Stimulated activated CD4-positive, alpha-beta T cell treated with anti-CD3 and anti-CD28 coated beads, Interleukin-1b, Interleukin-23, amount 100 ng/mL, for 1 hour (primary cell): ENCODE measurements at places on chromosomes 6 and 20.

DNA sequence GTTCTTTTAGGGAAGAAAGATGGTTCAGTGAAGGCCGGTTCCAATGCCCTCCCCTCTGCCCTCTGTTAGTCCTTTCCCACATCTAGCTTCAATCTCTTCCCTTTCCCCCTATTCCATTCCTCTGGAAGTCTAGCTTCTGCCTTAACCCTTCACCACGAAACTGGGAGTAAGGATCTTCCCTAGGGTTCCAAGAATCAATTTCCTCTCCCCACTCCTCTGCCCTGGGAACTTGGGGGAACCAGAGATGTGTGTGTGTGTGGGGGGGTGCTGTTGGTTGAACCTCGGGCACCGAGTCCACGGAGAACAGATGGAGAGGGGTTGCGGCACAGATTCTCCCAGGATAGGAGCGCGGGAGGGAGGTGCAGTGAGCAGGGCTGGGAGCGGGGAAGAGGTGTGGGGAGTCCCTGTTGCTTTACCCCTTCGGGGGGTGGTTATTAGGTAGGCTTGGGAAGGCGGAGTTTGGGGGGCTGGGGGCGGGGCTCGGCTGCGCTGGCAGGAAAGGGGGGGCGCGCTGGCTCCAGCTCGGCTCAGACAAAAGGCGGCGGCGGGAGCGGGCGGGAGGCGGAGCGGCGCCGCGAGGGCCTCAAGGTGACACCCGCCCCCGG, at the start of gene TMEM151B:
Gene TMEM151B (plus strand): TSS at position 530 of the 605 bp plus-strand sequence. CDS start 293 bp downstream, outside the sequence.
- DNase-seq: no peak

GRCh38 chr6:38273325-38273724, 366.4 kb downstream of the BTBD9 start:
- DNase-seq: no peak

GRCh38 chr20:63288581-63289251, 4.3 kb upstream of the COL20A1 start:
- DNase-seq: no peak

DNA sequence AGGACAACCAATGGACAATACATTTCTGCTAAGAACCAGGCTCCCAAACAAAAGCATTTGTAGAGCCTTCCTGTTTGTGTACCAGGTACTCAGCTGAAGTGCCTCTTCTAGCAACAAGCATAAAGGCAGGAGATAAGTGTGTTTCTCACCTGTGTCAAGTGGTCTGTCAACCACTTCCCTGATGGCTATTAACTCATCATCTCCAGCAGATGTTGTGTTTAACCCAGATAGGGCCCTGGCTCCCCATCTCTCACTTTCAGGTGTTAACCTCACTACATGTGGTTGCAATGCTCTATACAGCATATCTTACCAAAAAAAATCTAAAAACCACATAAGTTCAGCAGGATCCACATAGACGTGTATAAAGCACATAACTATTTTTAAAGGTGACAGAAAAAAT, 9.6 kb upstream of the IL17A start:
- DNase-seq: no peak

- no peak for DNase-seq
Observed at GRCh38 chr6:167238146-167238693, 52.9 kb upstream of the UNC93A start.

DNA sequence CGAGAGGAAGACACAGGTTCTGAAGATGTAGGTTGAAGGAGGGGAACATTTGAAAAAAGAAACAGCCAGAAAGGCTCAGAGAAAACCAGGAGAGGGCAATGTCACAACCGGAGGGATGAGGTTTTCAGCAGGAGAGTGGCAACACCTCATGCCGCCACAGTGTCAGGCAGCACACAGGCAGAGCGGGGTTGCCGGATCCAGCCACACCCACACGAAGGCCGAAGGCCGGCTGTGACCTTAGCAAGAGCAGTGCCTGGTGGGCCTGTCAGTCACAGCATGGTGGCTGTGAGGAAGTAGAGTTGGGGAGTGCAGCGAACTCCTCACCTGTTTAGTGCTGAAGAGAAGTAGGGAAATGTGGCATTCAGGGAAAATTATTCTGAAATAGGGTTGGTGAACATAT, 14.0 kb downstream of the HDDC2 start:
- no peak for DNase-seq

DNA sequence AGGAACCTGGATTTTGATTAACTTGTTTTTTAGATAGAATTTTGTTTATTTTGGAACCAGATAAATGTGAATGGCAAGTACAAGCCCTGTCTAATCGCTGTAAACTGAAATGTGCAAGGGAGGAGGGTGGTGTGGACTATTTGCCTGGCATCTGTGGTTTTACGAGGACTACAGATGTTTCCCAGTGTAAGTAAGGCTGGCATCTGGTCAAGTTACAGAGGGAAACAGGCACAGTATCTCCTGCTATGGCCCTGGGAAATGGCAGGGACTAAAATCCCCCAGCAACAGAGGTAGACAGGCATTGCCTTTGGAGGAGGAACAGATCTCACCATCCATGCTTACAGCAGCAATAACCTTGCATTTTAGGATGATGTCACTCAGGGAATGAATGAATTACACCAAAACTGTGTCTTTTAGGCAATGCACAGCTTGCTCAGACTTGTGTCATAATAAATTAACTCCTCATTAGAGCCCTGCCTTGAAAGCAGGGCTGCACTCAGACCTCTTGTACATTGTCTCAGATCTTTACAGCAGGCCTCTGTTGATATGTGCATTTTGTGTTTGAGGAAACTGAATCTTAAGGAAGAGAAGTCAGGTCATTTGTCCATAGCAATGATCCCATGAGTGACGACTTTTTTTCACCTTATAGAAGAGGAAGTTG, 96.2 kb downstream of the TCP11 start:
- DNase-seq: no peak

- no peak for DNase-seq
Observed at GRCh38 chr20:52936351-52937340, 35.5 kb upstream of the TSHZ2 start.

DNA sequence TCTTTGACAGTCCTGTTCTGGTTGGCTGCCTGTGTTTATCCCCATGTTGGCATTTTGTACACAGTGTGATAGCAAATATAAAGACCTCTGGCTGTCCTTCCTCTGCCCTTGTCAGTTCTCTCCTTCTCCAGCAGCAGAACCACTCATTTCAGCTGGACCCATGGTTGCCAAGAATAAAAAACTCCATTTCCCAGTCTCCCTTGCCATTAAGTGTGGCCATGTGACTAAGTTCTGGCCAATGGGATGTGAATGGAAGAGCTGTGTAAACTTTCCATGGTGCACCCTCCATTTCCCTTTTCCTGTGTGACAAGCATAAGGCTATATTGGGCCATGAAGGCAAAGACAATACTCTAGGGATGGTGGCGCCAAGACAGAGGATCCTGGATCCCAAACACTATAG, 78.4 kb upstream of the TBC1D7 start:
- no peak for DNase-seq

GRCh38 chr20:45347936-45348778, at the start of gene SDC4:
Gene SDC4 (minus strand): TSS chr20:45348424. CDS start chr20:45348384, 40 bp downstream.
- DNase-seq: peak; percentile 45

DNA sequence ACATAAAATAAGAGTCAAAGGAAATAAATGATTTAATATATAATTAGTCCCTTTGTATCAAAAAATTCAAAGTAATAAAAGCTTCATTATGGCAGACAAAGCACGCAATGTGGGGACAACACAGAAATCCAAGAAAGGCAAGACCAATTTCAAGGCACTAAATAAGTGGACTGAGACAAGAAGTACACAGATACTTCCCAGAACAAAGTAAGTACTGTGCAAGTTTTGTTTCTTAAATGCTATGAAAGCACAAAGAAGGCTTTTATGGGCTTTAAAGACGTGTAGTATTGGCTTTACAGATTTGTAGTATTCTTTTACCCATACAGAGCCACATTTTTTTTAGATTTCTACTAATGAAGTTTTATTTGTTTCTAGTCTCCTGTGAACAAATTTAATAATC, 174.6 kb downstream of the TRDN start:
- DNase-seq: no peak

DNA sequence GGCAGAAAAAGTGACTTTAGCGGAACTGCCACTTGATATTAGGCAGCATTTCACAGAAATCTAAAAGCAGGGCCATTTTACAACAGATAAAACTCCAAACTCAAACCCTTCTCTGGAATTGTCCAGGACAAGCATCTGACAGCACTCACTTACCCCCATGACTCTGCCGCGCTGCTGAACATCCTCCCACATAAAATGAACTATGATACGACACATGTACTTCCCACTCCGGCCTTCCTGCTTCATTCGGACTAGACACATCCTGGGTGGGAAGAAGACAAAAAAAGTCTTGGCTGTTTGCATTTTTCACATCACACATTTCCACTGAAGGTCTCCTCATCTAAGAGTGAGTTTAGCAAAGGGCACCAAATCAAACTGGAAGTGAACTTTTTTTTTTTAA, 54.8 kb upstream of the FAM83C start:
- DNase-seq: no peak

DNA sequence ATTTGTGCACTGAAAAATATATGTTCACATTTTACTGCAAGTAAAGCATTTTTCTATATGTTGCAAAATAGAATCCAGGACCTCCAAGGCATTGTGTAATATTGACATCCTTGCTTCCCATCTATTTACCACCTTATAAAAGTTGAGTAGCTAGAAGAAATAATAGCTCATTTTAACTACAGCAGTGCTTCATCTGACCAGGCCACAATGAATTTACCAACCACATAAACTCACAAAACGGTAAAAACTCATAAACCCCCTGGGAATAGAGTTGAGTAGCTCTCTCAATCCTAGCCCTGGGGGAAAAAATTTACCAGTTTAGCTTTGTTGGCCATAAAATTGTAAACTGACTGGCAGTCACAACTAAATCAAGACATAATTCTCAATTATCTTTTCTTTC, 3.9 kb downstream of the ATXN1 start:
- no peak for DNase-seq

GRCh38 chr20:55936209-55936595, 69.1 kb downstream of the CBLN4 start:
- DNase-seq: no peak

- DNase-seq: no peak
Observed at GRCh38 chr6:132316970-132317369, 84.3 kb downstream of the MOXD1 start.
